ENCODE measurements at places on chromosomes 4 and X.

DNA sequence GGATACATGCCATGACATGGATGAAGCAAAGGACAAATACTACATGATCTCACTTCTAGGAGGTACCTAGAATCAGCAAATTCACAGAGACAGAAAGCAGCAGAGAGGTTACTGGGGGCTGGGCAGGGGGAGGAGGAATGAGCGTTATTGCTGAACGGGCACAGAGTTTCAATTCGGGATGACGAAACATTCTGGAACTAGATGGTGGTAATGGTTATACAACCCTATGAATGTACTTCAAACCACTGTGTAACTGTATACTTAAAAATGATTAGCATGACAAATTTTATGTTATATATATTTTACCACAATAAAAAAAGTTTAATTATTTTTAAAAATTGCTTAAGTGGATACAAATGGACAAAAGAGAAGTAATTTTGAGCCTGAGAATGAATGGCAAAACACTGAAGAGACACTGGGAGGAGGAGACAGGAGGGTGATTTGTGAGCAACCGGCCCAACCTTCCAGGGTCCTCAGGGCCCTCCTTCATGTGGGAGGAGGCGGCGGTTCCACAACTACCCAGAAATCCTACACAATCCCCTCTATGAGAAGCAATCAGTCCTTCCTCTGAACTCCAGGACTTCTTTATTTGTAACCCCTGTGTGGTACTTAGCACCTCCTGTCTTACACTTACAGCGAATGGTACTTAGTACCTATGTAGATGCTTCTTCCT, 14.1 kb downstream of the ACSL1 start:
- no peak for DNase-seq

GRCh38 chr4:109875106-109875505, 27.2 kb downstream of the LRIT3 start:
- DNase-seq: no peak

- no peak for DNase-seq
Observed at GRCh38 chr4:144514736-144515135, 131.2 kb upstream of the HHIP start.

DNA sequence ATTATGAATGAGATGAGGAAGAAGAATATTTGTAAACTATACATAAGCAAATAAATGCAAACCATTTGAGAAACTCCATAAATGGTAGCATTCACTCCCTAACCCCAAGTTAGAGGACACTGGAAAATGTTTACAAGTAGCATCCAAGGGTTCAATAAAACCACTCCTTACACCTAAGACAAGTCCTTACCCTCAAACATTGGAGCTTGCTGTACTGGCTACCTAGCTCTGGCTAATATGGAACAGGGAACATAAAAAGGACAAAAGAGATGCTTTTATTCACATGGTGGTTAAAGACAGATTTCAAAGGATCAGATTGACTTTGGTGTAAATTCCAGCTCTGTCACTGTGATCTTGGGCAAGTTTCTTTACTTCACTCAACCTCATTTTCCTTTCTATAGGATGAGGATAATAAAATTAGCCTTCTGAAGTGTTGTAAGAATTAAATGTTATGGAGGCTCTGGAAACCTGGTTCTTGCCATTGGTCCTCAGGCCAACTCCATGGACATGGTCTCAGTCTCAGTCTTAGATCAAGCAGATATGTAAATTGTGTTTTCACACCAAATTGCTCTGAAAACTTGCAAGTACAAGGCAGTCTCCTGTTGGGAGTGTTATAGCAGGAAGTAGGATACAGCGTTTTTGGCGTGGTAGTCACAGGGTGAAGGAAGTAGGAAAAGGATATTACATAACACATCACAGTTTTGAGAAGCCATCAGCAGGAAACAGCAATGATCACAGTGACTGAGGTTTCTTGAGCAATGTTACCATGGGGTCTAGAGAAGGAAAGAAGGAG, 3.3 kb downstream of the CXCL1 start:
- DNase-seq: no peak

DNA sequence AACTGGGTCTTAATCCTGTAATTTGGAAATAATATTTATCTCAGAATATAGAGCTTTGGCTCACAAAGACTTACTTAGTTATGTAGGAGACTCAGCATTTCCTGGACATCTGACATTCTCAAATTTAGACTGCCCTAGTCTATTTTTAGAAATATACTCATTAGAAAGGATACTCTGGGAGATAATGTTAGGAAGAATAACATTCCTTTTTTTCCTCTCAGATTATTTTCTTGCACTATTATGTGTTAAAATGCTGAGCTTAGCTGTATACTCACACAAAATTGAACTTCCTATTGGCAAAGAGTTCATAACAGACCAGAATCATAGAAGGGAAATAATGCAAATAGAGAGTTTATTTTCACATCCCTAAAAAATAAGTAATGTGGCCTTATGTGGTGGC, 1424.9 kb upstream of the PCDH7 start:
- no peak for DNase-seq

DNA sequence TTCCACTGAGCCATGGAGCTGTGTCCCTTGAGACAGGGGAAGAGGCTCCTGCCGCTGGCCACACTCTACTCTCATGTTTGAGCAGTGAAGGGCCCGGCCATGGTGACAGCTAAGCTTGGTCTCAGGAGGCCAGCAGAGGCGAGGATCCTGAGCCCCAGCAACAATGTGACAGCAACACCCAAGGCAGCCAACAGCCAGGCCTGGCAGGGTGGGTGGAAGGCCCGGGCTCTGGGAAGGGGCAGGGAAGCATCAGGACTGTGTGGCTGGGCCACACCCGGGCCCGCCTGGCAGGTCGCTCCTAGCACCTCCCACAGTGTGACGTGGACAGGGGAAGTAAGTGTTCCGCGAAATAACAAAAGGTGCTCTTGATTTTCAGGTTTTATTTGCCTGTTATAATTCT, 24.8 kb downstream of the L1CAM start:
- DNase-seq: no peak

- DNase-seq: no peak
Observed at GRCh38 chrX:153903991-153904957, at the start of gene AVPR2. AVPR2 (plus strand) TSS chrX:153904673; CDS start chrX:153905146, 473 bp downstream.

- DNase-seq: peak; percentile 58
Observed at GRCh38 chr4:40502934-40503333, 126.7 kb downstream of the RBM47 start.

DNA sequence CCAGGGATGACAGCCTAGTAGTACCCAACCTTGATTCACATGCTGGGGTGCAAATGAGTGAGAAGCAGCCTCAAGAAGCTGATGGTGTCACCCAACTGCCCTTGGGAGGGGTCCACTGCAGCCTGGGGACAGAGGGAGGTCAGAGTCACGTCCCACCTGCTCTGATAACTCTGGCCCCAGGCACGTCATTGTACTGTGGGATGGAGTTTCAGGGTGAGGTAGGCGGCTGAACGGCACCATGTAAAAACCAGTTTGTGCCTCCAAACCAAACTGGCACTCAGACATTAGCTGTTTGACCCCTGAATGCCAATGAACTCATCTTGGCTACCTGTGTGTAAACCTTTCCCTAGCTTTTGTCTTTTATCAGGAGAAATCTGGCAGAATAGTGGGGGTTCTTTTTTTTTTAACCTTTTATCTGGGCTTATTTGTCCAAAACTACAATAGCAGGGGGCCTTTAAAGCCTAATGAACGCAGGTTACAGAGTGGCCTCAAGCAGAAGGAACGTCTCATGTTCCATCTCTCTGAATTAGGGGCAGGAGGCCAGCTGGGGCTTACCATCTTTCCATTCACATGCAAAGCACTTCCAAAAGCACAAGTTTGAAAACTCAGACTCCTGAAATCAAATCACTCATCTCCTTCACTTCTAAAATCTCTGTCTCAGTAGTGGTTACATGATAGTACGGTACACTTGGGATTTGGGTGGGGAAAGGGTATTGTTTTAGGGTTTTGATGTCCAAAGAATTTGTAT, 89.4 kb downstream of the IRF2 start:
- no peak for DNase-seq

DNA sequence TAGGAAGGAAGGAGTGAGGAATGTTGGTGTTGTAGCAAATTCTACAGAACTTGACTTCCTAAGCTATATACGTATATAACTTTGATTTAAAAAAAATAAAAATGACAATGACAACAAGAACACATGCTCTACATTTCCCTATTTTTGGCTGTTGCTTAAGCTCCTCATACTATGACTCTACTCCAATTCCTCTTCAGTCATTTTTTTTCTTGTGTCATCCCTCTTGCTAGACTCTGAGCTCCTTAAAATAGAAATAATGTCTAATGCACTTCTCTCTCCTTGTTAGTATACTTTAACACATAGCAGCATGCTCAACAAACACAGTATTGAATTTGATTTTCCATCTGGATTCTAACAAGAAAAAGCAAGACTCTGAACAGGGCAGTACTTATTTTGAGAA, 144.0 kb downstream of the HDX start:
- DNase-seq: no peak

DNA sequence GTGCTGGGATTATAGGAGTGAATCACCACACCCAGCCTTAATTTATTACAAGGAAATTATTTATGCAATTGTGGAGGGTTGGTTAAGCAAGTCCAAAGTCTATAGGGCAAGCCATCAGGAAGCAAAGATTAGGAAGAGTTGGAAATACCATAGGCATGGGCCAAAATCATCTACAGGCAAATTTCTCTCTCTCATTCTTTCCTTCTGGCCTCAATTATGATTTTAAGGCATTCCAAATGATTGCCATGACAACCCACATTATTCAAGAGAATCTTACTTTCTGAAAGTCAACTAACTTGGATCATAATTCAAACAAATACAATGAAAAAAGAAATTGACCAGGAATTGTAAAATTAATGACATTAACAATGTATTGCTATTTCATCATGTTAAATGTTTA, 400.8 kb downstream of the GPM6A start:
- DNase-seq: no peak

GRCh38 chr4:62015043-62015739, 815.1 kb downstream of the ADGRL3 start:
- no peak for DNase-seq

GRCh38 chrX:148507418-148507817, 7.0 kb downstream of the AFF2 start:
- DNase-seq: no peak
